Cortex of kidney (tissue), 1 donor: ENCODE measurements at places on chromosomes 16 and 17.

GRCh38 chr17:74128456-74129211, 74.8 kb upstream of the RPL38 start:
- no peak for DNase-seq

DNA sequence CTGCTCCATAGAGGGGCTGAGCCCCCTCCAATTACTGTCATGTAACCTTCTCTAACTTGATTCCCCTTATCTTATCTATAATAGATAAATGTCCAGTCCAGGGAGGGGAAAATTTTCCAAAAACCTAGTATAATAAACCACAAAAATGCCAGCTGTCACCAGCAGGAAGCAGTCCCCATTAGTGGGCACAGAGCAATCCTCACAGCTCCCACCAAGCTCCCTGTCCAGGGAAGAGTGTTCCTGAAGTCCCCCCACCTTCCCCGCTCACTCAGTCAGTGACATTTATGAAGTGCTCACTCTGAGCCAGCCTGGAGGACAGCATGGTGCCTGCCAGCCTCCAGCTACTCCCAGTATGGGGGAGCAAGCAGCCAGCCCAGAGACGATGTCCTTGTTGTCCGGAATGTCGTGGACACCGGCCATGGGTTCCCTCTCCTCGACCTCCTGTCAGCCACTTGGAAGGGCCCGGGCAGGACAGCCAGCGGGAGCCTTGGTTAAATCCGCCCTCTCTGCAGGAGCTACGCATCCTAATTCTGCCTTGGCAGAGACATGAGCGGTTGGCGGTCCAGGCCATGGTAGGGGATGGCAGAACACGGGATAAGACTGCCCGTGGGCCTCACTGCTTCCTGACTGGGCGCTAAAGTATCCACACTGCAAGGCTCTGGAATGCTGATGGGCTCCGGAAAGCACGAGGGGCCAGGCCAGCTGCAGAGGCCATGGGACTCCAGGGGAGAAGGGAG, 102.0 kb upstream of the CDH5 start:
- DNase-seq: no peak

DNA sequence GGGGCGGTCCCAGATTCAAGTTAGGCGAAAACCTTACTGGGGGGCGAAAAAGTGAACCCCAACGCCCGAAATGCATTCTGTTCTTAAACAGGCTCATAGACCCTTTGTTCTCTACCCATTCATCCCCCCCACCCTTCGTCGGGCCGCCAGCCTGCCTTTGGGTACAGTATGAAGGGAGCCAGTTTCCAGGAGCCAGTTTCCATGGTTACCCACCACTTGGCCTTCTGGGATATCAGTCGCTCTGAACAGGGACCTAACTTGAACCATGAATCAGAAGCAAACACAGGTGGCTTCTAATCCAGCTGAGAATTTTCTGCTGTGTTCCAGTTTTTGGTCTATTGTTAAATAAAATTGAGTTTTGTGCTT, 532 bp downstream of the DHX40 start:
- no peak for DNase-seq

DNA sequence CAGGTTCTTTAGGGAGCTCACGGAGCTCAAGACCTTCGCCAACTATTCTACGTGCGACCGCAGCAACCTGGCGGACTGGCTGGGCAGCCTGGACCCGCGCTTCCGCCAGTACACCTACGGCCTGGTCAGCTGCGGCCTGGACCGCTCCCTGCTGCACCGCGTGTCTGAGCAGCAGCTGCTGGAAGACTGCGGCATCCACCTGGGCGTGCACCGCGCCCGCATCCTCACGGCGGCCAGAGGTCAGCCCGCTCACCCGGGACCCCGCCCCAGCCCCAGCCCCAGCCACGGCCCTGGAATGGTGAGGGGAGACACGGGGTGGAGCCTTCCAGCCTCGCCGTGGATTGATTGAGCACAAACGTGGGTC, 13.5 kb downstream of the SARM1 start:
- no peak for DNase-seq

DNA sequence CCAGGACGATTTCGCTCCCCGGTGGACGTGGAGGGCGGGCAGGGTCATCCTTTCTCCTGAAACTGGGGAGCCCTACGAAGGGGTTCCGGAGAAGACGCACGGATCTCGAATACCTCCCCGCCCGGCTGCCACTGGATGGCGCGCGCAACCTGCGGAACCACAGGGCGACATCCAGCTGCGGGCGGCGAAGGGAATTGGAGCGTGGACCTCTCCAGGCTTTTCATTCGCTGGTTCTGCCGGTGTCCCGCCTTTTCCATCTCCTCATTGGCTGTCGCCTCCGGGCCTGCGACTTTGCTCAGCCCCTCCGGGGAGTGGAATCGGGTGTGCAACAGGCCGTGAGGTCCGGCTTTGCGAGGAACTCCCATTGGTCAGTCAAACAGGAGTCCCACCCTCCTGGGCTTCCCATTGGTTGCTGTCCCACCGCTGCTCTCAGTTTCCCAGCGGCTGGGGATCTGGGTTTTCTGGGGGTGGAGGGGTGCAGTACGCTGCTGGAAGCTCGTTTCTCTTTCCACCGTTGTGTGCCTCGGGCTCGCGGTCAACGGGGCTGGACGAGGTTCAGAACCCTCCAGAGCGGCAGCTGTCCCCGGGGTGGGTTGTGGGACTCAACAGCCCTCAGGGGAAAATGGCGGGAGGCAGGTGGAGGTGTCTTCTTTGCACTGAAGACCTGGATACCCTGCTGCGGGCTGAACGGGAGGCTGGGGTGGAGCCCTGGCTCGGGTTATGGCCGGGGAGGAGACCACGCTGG, 14.5 kb downstream of the OR1D5 start:
- DNase-seq: no peak

DNA sequence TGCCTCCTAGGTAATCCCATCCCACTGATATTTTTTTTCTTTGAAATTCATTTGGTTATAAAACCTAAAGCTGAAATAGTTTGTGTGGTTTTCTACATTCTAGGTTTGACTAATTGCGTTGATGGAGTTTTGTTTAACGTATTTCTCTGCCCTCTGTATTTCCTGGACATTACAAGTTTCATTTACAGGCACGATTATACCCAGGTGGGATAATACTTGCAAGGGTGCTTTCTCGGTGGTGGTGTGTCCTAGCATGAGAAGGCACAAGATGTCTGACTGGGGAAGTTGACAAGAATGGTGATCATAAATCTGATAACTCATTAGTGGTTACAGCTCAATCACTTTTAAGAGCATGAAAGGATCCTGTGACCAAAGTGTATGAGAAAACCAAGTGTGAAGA, 45.0 kb downstream of the DYNLRB2 start:
- no peak for DNase-seq

DNA sequence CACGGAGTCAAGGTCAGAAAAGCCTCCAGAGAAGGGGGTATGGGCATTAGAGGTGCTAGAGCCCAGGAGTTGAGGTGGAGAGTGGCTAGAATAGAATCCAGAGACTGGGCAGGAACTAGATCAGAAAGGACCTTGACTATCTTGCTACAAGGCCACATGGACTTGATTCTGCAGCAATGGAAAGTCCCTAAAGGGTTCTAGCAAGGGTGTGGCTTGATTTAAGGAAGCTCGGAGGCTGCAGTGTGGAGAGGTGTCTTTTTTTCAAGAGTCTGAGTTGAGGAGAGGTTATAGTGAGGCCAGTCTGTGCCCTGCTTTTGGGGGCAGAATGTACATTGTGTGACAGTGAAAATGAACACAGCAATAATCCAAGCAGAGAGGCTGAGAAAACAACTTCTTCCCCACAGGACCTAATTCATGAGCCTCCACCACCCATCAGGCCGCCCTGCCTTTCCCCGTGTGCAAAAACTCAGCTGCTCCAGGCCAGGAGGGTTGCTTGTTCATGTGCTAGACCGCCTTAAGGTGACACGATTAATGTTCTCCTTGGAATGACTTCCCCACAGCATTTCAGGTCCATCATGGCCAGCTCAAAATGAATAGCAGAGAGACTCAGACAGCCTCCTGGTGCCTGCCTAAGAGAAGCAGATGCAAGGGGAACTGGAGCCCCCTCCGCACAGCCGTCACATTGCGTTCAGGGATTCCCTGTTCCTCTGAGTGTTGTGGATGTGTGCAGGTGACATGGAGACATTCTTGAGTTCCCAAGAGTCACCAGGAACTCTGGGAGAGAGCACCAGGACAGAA, 8.7 kb upstream of the BEAN1 start:
- DNase-seq: no peak

DNA sequence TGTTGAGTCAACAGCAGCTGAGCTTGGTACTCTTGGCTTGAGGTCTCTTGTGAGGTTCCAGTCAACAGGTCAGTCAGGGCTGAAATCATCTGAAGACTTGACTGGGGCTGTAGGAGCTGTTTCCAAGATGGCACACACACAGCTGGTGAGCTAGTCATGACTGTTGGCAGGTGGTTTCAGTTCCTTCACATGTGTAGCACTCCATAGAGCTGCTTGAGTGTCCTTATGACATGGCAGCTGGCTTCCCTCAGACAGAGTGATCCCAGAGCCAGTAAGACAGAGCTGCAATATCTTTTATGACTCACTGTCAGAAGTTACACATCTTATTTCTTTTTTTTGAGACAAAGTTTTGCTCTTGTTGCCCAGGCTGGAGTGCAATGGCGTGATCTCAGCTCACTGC, 19.5 kb upstream of the GAS7 start:
- DNase-seq: no peak

DNA sequence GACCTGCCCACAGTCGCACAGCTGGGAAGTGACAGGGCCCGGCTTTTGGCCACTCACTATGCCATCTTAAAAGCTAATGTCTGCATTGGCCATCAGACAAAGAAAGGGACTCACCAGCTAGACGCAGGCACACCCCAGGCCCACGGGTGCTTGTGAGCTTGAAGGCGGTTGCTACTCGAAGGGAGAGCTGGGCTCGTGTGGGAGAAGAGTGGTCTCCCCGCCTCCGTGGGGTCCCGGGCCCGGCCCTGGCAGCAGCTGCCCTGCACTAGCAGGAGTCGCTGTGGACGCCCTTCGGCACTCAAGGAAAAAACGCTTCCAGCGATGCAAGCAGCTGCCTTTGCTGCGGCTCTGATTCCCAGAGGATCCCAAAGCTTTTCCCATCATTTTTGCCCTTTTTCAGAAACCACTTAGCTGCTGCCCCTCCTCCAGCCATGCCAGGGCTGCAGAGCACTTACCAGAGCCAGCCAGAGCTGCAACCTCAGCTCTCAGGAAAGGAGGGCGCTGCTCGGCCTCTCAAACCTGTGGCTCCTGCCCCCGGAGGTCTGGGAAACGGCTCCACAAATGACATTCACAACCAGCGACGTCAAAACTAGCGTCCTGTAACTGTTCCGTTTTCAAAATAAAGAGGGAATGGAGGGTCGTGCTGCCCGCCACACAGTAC, 12.3 kb downstream of the TRPV1 start:
- no peak for DNase-seq

GRCh38 chr17:69961501-69962145, 113.4 kb upstream of the KCNJ16 start:
- no peak for DNase-seq

DNA sequence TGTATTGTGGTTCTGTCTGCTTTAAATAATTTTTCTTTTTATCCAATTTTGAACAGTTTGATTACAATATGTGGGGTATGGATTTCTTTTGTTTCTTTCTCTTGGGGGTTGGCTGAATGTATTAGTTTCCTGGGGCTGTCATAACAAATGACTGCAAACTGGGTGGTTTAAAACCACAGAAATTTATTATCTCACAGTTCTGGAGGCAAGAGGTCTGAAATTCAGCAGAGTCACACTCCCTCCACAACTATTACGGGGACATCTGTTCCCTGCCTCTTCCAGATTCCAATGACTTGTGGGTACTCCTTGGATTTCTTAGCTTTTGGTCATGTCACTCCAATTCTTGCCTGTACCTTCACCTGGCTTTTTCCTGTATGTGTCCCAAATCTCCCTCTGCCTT, 23.7 kb downstream of the COX11 start:
- no peak for DNase-seq

DNA sequence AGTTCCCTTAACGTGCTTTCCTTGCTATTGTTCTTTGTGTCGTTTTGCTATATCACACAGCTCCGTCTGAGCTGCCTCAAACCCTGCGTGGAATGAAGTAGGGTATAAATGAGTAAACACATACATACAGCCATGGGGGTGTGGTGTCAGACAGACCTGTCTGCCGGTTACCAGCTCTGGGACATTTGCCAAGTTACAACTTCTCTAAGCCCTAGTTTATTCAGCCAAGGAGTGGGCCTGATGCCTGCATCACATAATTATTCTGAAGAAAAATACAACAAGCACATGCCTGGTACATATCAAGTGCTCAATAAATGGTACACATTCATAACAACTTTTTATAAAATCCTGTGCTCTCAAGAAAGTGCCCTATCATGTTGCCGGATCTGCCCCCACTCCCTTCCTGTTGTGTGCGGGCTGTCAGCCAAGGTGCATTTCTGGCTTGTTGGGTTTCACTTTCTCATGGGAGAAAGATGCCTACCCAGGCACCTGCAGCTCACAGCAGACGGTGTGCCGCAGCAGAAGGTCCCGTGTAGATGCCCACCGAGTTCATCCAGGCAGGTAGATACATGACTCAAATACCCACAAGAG, 30.5 kb downstream of the SMPD3 start:
- no peak for DNase-seq

GRCh38 chr17:40916366-40916765, 21.1 kb downstream of the KRT23 start:
- DNase-seq: no peak

DNA sequence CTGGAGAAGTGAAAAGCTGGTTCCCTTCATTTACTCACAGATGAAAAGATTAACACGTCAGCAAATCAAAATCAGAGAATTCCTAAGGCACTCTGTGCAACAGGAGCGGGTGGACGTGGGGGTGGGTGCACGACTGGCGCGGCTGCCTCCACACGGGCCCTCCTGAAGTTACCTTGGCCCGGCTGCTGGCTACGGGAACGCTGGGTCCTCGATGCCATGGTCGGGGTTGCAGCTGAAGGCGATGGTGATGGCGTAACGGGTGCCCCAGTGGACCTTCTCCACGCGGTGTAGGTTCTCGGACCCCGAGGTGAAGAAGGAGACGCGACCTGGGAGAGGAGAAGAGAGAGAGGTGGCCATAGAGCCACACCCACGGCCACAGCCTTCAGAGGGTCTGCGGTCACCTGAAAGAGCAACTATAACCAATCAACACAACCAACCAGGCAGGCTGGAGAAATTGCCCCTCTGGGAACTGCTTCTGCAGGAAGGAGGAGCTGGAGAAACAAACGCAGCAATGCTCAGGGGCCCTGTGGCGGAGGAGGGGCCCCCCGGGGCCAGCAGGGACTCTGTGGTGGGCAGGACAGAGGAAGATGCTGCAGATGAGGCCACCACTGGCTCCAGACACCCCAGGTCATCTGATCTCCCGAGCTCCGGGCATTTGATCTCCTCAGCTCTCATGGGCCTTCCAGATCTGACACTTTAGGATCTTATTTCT, 20.8 kb downstream of the UTS2R start:
- DNase-seq: no peak

- no peak for DNase-seq
Observed at GRCh38 chr17:79657861-79658810, 47.3 kb upstream of the RBFOX3 start.

DNA sequence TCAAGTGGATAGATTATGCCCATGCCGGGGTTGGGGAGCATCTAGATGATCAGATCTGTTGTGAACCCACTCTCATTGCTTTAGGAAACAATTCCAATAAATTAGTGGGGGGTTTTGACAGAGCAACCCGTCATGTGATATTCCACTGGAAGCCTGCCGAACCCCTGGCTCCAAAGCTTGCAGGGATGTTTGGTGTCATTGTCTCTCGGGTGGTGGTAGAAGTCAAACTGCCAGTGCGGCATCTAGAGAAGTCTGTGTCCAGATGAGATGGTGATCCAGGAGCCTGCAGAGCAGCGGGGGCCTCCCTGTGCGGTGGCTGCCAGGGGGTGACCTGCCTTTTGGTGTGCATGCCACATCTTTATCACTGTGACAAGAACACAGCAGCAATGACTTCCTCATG, 91.7 kb downstream of the SHISA6 start:
- no peak for DNase-seq

GRCh38 chr16:1105888-1106620, 10.0 kb upstream of the C1QTNF8 start:
- no peak for DNase-seq

GRCh38 chr16:75789237-75789636, 62.9 kb upstream of the CPHXL start:
- DNase-seq: no peak
